Lung microvascular endothelial cell (primary cell): ENCODE measurements at places on chromosomes 16 and 17. TPM values are rescaled to one million over a fixed set of nuclear protein-coding genes. Genes with fewer than 3 reads are reported as not detected.
A peak's percentile ranks its signal among the peaks of the same experiment; 100 is the strongest.

Gene SMIM22
- not detected in 2 replicates for total RNA-seq

DNA sequence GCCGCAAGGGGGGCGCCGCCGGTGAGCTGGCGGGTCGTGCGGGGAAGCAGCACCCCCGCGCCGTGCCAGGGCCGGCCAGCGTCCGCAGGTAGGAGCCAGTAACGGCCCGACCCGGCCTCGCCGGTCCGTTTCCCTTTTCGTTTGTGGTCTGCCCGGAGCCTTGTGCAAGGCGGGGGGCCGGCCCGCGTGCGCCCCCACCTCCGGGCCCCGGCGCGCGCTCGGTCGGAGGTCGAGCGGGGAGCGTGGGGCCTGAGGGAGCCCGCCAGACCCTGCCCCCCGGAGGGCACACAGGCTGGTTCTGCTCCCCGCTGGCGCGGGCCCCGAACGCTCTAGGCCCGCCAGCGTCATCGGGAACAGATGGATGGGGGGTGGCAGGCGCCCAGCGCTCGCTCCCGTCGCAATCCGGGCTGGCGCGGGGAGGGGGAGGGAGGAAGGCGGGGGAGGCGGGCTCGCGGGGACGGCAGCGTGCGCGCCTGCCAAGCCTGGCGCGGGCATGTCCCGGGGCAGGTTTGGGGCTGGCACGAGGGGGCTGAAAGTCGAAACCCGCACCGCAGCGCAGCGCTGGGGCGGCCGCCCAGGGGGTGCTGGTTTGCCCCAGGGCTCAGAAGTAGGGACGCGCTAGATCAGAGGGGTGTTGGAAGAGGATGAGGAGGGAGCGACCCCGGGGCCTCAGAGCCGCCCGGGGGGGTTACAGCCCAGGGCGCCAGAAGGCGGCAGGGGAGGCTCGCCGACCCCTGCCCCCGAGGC lies 1.5 kb upstream of the GSE1 start:
- peak; percentile 45 for DNase-seq

DNA sequence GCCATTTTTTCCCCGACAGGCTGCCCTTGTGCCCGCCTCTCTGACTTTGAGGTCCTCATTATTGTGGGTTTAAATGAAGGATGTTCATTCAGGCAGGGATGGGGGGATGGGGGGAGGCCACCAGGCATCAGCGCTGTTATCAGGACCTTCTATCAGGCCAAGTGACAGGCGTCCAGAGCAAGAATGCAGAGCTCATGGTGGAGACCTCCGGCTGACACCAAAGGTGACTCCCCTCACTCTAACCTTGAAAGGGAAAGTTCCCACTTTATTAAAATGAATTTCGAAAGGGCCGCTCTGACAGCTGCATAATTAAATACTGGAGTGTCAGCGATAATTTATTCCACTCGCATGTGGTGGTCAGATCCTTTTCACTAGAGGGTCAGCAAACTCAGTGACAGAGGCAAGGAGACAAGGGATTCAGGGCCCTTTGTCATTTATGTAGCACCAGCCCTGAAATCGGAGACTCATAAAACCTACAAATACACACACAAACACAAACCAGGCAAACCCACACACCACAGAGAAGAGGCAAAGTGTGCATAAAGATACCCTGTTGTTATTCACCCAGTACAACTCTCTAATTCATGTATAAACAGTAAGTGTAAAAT lies 436.0 kb downstream of the MAF start:
- no peak for DNase-seq

GRCh38 chr17:68353111-68353521 lies 61.8 kb downstream of the ARSG start:
- DNase-seq = no peak

Gene STX1B
- total RNA-seq = under 0.01 and 0.40 TPM in 2 replicates

Gene HID1
- 21.4 and 44.8 TPM in 2 replicates for total RNA-seq

GRCh38 chr17:73356561-73357170 lies 44.9 kb upstream of the CDC42EP4 start:
- DNase-seq = no peak

DNA sequence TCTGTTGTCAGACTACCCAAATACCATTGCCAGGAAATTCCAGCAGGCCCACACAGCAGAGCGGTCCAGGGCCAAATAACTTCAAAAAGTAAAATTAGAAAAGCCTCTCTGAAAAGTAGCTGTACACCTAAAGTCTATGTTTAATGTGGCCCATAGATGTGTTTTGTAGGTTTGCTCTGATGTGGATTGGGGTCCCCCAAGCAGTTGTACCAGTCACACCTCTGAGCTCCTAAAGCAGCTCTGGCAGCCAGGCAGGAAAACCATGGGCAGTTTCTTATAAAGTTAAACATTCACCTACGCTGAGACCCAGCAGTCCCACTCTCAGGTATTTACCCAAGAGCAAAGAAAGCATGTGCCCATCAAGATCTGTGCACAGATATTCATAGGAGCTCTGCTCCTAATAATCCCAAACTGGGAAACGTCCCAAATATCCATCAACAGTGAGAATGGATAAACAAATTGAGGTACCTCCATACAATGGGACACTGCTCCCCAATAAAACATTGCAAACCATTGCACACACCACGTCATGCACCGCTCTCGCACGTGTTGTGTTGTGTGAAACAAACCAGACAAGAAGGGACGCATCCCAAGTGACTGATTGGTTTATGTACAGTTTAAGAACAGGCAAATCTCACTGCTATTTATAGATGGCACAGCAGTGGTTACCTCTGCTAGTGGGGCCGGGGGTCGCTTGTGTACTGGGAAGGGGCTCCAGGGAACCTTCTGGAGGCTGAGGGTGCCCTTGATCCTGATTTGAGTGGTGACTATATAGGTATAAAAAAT lies 15.8 kb upstream of the PRM1 start:
- DNase-seq = no peak

Gene NOTUM
- under 0.01 TPM in 2 replicates for total RNA-seq

Gene EVPLL
- not detected in 2 replicates for total RNA-seq

DNA sequence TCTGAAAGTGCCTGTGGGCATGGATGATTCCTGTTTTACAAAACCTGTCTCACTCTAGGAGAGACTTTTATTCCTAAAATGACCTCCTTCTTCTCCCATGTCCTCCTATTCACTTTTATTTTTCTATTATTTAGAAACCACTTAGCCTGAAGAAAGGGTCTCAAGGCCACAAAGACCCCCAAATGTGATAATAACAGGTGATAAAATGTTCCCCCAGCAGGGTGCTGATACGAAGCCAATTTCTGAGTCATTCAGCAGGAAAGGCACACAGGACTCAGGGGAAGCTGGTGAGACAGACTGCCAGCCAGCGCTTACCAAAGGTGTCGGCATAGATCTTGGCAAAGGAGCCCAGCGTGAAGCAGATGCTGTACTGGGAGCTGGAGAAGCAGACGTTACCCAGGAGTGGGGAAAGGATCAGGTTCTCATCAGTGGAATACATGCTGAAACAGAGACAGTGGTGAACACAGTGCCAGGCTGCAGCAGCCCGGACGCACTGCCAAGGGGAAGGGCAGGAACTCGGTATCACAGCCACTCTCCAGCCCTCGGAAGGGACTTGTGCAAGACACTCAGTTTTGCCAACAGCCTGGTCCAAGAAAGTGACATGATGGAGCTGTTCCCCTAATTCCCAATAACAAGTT lies 24.6 kb downstream of the HIGD1B start:
- DNase-seq = peak; percentile 62

GRCh38 chr17:17947966-17948365 lies 24.2 kb downstream of the TOM1L2 start:
- DNase-seq = peak; percentile 9

Gene MILR1
- 0.60 and 0.65 TPM in 2 replicates for total RNA-seq

DNA sequence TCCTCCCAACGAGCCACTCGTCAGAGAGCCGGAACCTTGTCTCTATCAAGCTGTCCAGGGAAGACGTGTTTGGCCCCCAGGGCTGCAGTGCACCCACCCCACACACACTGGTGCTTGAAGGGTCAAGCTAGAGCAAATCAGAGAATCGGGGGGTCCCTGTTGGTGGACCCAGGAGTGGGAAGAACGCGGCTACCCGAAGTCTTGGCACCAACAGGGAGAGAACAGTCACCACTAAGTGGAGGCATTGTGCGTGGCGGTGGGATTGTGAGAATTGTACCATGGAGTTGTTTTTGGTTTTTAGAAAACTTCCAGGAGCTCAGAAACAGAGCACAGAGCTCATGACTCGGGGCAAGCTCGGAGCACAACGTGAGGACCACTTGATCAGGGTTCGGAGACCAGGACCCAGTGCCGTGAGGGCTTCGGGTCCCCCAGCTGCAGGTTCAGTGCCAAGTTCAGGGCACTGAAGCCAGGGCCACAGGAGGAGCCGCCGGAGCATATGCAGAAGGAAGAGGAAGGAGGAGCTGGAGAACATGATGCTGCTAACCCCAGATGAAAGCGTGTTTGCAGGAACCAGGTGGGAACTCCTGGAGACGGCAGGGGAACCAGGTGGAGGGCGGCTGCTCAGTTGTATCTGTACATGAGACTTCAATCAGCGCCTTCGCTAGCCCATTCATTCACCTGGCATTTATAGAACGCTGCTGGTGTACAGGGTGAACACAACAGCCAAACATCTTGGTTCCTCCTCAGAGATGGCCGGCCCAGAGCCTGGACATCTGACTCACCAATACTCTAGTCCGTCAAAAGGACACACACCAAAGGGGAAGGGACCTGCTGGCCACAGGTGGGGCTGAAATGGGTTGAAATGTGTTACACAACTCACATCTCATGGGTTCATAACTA lies 42.8 kb downstream of the METRNL start:
- DNase-seq = no peak

Gene CCL8
- total RNA-seq = not detected in 2 replicates

DNA sequence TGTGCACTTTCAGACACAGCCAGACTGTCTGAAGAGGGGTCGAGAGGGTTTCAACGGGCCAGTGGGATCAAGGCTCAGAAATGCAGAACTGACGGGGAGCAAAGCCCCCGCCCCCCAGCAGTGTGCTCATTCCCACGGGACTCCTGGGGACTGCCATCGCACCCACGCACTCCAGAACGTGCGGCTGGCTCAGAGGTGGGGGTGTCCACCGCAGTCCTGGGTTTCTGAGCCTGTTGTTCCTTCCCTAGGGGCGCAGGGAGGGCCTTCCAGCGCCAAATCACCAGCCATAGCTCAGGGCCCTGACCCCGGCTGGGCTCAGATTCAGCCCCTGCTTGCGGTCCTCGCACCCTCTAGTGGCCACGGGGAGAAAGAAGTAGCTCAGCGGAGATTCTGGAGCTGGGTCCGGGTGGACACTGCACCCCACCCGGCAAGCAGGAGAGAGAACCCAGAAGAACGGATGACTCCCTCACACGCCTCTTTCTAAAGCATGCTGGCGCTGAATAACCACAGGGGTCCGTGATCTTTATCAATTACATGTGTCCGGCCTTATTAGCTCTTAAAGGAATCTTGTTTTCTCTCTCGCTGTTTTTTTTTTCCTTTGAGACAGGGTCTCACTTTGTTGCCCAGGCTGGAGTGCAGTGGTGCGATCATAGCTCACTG lies 45.0 kb upstream of the USP7 start:
- DNase-seq = peak; percentile 62

- DNase-seq = peak; percentile 97
Measured at GRCh38 chr16:15502041-15502725, 67.8 kb downstream of the BMERB1 start.

- peak; percentile 57 for DNase-seq
Measured at GRCh38 chr16:71426069-71426879, 15.6 kb downstream of the TLE7 start.

Gene RNF112
- 0.20 and 0.22 TPM in 2 replicates for total RNA-seq

Gene KREMEN2
- not detected in 2 replicates for total RNA-seq

DNA sequence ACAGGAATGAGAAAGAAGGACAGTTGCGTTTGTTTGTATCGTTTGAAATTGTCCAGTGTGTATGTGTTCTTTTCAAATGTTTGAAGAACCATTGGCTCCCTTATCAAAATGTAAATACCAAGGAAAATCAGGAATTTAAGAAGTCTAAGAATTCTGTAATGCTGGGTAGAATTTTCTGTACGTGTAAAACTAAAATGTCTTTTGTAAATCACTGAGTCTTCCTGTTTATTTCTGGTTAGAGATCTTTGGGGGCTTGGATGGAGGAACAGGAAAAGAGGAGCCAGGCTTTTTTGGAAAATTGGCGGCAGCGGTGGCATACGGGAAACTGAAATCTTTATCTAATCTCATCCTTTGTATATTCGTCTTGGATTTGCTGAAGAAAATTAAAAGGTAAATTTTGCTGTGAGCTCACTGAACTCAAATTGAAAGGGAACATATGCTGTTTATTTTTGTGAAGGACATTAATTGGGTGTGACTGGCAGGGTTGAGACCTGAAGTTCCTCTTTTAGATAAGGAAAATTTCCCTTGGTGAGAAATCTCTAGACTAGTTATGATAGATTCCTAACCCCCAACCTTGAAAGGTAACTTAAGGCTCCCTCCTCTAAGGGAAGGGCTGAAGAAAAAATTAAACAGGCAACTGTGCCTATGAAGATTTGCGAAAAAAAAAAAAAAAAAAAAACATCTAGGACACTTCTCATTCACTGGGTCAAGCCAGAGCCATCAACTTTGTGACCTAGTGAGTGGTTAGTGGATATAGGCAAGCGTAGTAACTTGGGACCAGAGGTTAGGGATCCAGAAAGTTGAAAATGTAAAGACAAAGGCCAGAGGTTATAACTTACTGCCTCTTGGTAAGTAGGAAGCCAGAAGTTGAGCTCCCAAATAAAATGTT lies 10.8 kb downstream of the TAT start:
- DNase-seq = no peak

Gene PVALEF
- total RNA-seq = not detected in 2 replicates

GRCh38 chr17:67139784-67140665 lies 95.7 kb downstream of the CACNG1 start:
- peak; percentile 11 for DNase-seq

Gene METRNL
- 44.7 and 153 TPM in 2 replicates for total RNA-seq

Gene SMPD3
- under 0.01 TPM in 2 replicates for total RNA-seq

Gene CACNG1
- total RNA-seq = not detected in 2 replicates

- peak; percentile 95 for DNase-seq
Measured at GRCh38 chr17:78324391-78325075, 35.3 kb downstream of the SOCS3 start.

Gene MT1A
- total RNA-seq = 0.79 and 2.4 TPM in 2 replicates

Gene EVI2B
- 0.22 TPM in 1 of 2 replicates, not detected in the other for total RNA-seq

Gene CDYL2
- total RNA-seq = 20.3 and 29.0 TPM in 2 replicates

DNA sequence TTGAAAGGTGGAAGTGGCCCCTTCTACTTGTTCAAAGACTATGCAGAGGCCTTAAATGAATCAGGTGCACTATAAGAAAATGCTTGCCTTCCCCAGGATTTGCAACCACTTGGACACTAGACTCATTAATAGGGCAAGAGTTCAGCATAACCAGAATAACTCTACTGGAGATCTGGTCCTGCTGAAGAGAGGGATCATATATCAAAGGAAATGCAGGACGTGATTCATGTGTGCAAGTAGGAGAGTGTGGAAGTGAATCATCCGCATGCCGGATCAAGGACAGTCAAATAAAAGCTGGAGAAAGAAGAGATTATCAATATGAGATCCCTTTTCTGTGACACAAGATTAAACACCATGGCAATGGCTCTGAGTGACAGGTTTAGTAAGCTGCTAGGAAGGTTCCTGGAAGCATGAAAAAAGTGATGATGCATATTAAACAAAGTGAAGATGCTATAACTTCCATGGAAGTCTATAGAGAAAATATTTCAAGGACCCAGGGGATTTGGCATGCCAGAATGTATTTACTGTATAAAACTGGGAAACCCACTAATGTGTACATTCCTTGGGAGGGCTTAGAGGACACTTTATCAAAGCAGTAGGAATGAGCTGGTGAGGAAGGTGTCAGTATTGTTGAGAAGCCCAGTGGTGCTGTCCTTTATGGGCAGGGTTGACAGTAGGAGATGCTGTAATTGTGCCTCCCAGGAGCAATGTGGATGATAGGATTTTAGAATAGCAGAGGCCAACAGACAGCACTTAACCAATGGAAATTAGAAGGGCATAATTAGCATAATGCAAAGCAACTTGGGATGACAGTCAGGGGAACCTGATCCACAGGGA lies 133.1 kb downstream of the ABCA8 start:
- peak; percentile 95 for DNase-seq

- no peak for DNase-seq
Measured at GRCh38 chr16:12091569-12092543, 115.3 kb downstream of the SNX29 start.
